Activated naive CD8-positive, alpha-beta T cell treated with anti-CD3 and anti-CD28 coated beads, Interleukin-2, amount 10 ng/mL, durations not matched to agents 7 days and 5 days (primary cell): ENCODE measurements at places on chromosomes 2 and 18. TPM values are rescaled to one million over a fixed set of nuclear protein-coding genes. Genes with fewer than 3 reads are reported as not detected.

DNA sequence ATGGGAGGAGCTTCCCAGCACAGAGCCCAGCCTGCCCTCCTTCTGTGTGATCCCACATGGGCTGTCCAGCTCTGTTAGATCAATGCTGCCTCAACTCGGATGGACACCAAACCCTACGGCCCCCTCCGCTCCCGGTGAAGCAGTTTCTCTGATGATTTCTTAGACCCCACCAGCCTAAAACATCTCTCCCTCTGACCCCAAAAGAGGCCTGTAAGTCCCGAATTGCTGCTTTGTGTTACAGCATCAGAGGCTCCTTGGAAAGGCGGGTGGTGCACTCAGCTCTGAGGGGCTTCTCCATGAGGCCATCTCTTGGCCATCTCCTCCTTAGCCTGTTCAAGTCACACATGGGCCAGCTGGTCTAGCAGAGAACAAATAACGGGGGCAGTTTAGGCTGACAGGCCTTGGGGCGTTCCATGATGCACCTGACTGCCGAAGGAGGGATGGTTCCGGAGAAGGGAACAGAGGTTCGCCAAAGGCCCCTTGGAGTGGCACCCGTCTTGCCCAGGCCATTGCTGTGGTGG lies 240.7 kb downstream of the SH3RF3 start:
- H3K4me3 ChIP-seq, result no peak overlapping the region
- DNase-seq, result no peak
- no peaks in the 10 kb centered on the region for H3K36me3 ChIP-seq
- no peaks in the 10 kb centered on the region for H3K4me1 ChIP-seq

- peaks cover 10% of the 10 kb centered on the region for H3K4me1 ChIP-seq
- H3K27me3 ChIP-seq, result peaks cover 2% of the 10 kb centered on the region
- DNase-seq, result no peak
- H3K36me3 ChIP-seq, result peaks cover 10% of the 10 kb centered on the region
- H3K4me3 ChIP-seq, result no peak overlapping the region
- no peak overlapping the region for H3K27ac ChIP-seq
Measured at GRCh38 chr2:161250864-161251436, 57.3 kb upstream of the PSMD14 start.

- H3K36me3 ChIP-seq, result peaks cover 21% of the 10 kb centered on the region
- peaks cover 44% of the 10 kb centered on the region for H3K4me1 ChIP-seq
- DNase-seq, result no peak
- H3K4me3 ChIP-seq, result no peak overlapping the region
- peak overlapping the region; percentile 47 for H3K27ac ChIP-seq
Measured at GRCh38 chr2:10333247-10333613, 30.5 kb downstream of the HPCAL1 start.

DNA sequence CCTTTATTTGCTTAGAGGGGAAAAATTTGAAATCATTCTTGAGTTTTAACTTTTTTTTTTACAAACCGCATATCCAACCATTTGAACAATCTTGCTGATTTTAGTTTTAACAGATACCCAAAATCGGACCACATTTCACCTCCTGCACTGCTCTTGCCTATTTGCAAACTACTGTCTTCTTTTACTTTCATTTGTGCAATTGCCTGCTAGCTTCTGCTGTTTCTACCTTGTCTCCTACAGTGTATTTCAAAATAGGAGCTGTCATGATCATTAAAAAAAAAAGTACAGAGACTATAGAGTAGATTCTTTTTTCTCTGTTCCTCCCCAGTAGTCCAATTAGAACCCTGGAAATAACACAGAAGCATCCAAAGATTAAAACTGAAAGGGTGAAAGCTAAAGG lies 1081.2 kb downstream of the SOCS6 start:
- no peaks in the 10 kb centered on the region for H3K27me3 ChIP-seq
- no peak overlapping the region for H3K4me3 ChIP-seq
- no peaks in the 10 kb centered on the region for H3K36me3 ChIP-seq
- no peak for DNase-seq
- no peaks in the 10 kb centered on the region for H3K4me1 ChIP-seq

- no peak overlapping the region for H3K27ac ChIP-seq
- H3K4me1 ChIP-seq, result peaks cover 4% of the 10 kb centered on the region
- DNase-seq, result no peak
- H3K27me3 ChIP-seq, result no peaks in the 10 kb centered on the region
Measured at GRCh38 chr2:96584017-96584416, 47.5 kb downstream of the ARID5A start.

ADCYAP1 gene
- not detected for total RNA-seq
